ENCODE measurements at places on chromosomes 7 and 10.

DNA sequence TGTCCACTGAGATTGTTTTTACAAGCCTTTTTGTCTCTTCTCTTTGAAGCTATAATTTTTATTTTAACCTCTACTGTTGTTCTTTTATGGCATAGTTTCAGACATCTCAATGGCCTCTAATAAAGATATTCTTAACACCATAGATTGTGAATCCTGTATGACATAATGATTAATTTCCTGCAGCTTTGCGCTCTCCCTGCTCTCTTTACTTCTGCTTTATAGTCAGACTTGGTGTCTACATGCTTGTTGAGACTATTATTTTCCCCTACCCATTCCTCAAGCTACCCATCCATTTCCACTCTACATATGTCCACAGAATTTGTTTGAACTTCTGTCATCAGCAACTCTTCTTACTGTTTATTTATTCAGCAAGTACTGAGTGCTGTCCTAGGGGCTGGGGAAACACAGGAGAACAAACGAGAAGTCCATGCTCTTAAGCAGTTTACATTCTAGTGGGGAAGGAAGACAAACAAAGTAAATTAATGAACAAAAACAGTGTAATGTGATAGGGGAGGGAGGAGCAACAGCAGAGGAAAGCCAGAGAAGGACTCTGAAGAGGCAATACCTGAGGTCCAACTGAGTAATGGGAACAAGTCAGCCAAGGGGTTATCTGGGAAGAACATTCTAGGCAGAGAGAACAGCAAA, 110.1 kb downstream of the CDK14 start:
- DNase-seq: no peak

DNA sequence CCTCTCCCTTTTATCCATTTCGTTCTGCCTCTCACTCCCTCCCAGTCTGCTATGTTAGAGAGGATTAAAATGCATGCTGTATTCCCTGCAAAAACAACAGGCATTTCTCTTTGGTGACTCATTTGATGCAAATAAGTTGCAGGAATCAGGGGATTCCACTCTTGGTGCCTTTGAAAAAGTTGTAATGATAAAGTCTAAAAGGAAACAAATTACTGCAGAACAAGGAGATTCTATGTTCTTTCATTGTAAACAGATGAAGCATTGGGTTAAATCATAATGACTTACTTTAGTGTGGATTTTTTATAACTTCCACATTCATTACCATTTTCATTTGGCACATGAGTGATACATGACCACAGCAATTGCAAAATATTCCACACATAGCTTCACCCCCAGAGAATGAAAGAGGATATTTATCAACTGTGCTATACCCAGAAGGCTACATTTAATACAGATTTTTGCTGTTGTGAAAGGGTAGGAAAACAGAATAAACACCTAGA, 33.4 kb upstream of the ABLIM1 start:
- no peak for DNase-seq

GRCh38 chr10:10128387-10128786, 889.3 kb upstream of the CELF2 start:
- DNase-seq: no peak

- no peak for DNase-seq
These were observed 78.9 kb downstream of the LRRTM3 start for GRCh38 chr10:67004690-67005089.

GRCh38 chr7:121447243-121447910, 51.3 kb upstream of the FAM3C start:
- no peak for DNase-seq

- DNase-seq: no peak
These were observed 17.8 kb upstream of the CLDN4 start for GRCh38 chr7:73812996-73813395.
